ENCODE measurements at places on chromosomes 12 and 14.

GRCh38 chr12:43292699-43293098, 259.3 kb downstream of the ADAMTS20 start:
- peak; percentile 55 for DNase-seq

GRCh38 chr12:34291001-34291400, 268.7 kb downstream of the ALG10 start:
- DNase-seq, result no peak

DNA sequence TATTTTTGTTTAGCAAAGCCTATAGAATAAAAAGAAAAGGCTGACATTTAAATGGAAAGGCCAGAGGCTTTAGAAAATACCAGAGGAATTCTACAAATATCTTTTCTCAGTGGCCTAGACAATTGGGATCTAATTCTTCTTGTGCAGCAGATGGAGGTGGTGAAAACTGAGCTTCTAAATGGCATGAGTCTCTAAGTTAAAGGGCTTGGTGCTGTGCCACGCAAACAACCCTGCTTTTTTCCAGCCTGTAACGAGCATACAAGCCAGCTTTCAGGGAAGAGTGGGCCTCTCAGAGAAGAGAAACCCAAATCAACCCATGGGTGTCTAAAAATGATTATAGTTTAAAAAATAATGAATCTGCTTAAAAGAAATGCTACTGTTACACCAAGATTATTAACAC, 237.9 kb upstream of the NAV3 start:
- no peak for DNase-seq

DNA sequence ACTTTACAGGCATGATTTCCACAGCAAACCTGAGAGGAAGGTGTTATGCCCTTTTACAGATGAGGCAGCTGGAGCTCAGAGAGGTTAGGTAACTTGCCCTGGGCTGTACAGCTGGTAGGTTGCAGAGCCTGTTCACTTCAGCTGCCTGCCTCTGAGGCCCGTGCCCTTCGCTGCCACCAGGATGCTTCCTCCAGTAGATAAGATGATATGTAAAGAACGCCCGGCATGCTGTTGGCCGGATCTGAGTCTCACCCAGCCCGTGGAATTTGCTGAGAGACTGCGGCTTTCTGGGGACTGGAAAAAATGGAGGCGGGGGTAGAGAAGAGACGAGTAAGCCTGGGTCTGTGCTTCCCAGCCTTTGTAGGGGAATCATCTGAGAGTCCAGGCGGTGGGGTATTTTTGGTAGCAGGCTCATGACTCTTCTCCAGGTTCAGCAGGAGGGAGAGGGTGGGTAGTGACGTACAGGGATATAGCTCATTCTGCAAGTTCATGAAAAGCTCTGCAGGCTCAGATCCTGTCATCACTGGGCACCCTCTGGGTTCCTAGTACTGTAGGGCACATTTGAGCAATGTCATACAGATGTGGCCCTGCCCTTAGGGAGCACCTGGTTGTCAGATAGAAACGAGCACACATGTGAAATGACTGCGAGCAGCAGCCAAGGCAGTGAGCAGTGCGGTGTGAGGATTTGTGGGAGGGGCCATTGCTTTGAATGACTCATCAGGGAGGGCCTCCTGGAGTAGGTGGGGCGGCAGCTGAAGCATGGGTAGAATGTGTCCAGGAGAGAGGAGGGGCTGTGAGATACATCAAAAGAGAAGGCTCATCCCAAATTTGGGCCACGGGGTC, 159.4 kb downstream of the TSPAN9 start:
- DNase-seq, result peak; percentile 71

DNA sequence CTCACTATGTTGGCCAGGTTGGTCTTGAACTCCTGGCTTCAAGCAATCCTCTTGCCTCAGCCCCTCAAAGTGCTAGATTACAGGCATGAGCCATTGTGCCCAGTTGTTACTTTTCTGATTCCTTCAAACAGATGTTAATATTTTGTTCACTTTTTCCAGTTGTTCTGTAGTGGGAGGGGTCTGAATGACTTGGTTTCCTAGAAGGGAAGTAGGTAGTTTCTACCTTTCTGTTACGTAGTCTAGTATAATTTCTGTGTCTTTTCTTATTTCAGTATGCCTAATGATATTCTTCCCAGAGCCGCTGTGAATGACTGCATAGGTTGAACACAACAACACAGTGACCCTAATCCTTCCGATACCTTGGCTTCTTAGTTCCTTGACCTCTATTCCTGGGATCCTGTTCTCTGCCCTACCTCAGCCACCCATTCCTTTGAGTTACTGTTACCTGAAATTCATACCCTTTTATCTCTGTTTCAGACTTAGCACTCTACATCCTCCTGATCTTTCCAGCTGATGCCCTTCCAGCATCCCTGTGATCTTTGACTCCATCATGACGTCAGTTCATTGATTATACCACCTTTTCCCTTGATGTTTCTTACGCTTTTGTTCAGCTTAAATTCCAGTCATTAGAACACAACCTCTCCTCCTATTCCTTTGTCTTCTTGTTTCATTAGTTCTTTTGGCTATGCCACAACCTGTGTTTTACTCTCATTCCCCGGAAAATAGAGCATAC, 33.3 kb downstream of the RCOR1 start:
- no peak for DNase-seq

DNA sequence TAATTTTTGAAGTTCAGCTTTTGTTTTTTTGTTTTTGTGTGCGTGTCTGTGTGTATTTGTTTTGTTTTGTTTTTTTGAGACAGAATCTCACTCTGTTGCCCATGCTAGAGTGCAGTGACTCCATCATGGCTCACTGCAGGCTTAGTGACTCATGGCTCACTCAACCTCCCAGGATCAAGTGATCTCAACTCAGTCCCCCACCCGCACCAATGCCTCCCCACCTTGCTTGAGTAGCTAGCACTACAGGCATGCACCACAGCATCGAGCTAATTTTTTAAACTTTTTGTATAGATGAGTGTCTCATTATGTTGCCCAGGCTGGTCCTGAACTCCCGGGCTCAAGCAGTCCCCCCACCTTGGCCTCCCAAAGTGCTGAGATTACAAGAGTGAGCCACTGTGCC, 981.4 kb downstream of the BCL11B start:
- peak; percentile 28 for DNase-seq

- DNase-seq, result no peak
Measured at GRCh38 chr14:69673578-69674305, 62.3 kb downstream of the SUSD6 start.

- DNase-seq, result peak; percentile 11
Measured at GRCh38 chr14:92914087-92914656, 8.8 kb upstream of the CHGA start.

GRCh38 chr14:20905676-20906075, 14.5 kb downstream of the RNASE3 start:
- no peak for DNase-seq

- DNase-seq, result no peak
Measured at GRCh38 chr12:122182887-122183587, at the start of gene LRRC43. TSS of gene LRRC43 (plus strand) at chr12:122183123. CDS start at chr12:122183145, 22 bp downstream.

DNA sequence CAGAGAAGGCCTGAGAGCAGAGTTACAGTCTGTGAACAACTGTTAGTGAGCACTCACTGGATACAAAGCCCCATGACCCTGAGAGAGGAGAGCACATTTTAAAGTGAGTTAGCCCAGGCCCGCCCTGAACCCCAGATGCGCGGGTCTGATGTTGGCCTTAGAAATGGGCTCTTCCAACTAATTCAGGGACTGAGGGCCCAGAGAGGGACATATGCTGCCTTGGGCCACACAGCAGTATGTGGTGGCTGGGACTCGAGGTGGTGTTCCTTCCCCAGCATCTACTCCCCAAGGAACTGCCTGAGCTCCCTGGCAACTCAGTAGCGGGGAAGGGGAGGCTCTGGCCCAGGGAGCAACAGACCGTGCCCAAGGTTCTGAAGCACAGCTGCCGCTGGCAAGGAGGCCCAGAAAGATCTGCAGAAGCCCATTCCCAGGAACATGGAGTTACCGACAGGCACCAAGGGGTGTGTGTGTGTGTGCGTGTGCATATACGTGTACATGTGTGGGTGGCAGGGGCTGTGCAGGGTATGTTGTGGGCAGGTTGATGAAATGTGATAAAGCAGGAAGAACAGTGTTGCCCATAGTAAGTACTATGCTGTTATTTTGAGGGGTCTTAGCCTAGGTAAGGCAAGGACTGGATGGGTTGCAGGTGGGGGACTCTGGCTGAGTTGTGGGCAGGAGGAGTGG, 40.5 kb downstream of the KRT80 start:
- DNase-seq, result no peak

DNA sequence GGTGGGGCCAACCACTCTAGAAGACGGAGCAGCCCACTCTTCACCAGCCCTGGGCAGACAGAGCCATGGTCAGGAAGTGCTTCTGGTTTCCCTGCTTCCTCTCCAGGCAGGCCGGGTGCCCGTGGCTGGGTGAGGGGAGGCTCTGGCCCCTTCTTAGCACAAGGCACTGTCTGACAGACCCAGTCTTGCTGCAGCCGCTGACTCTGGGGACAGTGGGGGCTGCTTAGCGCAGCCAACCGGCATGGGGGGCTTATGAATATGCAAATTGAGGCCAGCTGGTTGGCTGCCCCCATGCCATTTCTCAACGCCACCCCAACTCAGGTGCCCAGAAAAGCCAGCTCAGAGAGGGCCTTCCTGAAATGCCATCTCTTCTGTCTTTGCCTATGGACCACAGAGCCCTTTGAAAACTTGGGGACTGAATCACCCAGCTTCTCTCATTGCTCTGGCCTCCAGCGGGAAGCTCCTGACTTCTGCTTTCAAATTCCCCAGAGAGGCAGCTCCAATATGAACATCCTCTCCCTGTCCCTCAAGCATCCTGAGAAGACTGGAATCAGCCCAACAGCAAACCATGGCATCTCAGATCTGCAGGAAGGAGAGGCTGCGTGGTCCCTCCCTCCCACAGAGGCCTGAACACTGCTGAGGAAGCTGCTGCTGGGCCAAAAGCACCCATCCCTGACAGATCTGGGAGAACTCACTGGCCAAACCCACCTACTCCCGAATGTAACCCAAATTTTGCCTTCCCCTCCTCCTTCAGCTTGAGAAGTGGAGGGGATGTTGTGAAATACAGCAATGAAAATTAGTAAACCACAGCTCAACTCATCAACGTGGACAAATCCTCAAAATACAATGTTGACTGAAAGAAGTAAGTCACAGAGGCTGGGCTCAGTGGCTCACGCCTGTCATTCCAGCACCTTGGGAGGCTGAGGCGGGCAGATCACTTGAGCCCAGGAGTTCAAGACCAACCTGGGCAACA, at the start of gene PROX2:
Gene PROX2 (minus strand): TSS at position 205 of the 973 bp plus-strand sequence. CDS start 12,311 bp downstream, outside the sequence.
- DNase-seq, result peak; percentile 53

DNA sequence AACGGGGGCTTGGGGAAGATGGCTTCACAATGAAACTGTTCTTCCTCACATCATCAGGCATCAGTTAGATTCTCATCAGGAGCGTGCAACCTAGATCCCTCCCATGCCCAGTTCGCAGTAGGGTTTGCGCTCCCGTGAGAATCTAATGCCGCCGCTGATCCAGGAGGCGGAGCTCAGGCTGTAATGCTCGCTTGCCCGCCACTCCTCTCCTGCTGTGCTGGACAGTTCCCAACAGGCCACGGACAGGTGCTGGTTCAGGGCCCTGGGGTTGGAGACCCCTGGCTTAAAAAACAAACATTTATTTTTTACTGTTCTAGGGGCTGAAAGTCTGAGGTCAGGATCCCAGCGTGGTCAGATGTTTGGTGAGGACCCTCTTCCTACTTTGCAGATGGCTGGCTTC, 180.5 kb downstream of the FBXL14 start:
- DNase-seq, result no peak

- DNase-seq, result peak; percentile 19
Measured at GRCh38 chr12:98741556-98742265, 96.6 kb downstream of the APAF1 start.

DNA sequence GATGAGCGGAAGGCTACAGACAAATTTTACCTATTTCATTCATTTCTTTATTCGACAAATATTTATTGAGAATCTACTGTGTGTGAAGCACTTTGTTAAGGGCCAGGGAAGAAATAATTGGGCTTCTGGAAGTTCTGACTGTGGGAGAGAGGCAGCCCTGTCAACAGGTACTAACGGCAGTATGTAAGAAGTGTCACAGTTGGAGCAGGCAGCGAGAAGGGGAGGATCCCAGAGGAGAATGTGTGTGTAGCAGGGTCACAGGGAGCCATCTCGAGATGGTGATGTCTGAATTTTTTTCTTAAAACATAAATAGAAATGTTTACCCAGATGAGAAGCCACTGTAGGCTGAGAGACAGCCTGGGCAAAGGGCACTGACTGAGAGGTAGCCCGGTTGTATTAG, 163.3 kb upstream of the SLC38A2 start:
- DNase-seq, result no peak

DNA sequence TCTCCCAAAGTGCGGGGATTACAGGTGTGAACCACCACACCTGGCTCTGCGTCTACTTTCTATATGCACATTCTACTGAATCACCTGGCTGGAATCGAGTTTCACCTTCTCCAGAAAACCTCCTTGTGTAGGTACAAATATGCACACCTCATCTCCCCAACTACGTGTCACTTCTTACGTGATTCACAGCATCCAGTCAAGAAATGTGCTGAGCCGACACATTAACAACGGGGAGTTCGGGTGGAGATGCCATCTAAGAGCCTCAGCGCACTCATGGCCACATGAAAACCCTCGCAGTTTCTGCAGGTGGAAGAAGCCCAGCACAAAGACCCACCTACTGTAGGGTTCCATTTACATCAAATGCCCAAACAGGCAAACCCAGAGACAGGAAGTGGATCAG, 29.3 kb downstream of the P2RX2 start:
- DNase-seq, result no peak

DNA sequence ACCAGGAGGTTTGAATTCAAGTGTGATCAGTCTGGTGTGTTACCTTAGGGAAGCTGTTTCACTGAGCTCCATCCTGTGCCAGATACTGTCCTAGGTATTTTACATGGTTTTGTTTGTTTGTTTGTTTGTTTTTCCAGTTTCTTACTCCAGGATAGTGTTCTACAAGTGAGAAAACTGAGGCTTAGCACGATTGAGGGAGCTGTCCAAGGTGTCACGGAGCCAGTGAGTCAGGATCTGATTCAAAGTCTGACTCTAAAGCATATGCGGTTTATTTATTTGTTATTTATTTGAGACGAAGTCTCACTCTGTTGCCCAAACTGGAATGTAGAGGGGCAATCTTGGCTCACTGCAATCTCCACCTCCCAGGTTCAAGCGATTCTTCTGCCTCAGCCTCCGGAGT, 79.7 kb upstream of the GNG2 start:
- DNase-seq, result peak; percentile 19

- DNase-seq, result no peak
Measured at GRCh38 chr12:76768576-76768975, 4.7 kb downstream of the ZDHHC17 start.

GRCh38 chr14:102317564-102318248, 1.8 kb upstream of the ZNF839 start:
- DNase-seq, result no peak

GRCh38 chr12:75982169-75982564, 49.4 kb downstream of the PHLDA1 start:
- DNase-seq, result no peak

GRCh38 chr14:85579942-85580341, 50.0 kb downstream of the FLRT2 start:
- peak; percentile 59 for DNase-seq

DNA sequence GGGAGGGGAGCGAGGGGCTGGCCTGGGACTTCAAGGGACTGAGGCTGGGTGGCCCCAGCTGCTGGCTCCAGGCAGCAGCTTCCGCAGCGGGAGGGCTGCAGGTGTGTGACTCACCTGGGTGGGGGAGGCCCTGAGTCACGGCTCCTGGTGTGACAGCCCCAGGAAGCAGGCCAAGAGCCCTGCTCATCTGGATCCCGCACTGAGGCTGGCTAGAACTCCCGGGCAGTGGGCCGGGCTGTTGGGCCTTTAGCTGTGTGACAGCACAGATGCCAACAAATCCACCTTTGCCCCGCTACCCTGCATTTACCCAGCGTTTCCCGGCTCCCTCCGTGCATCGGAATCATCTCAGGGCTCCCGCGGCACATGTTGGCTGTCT, 180.0 kb upstream of the PRMT8 start:
- DNase-seq, result no peak

Measured in fibroblast of upper back skin (primary cell).